K562 (cell line): ENCODE measurements at places on chromosomes 13 and 19. TPM values are rescaled to one million over a fixed set of nuclear protein-coding genes. Genes with fewer than 3 reads are reported as not detected.

Gene TMEM255B
- 0.72 and 0.75 TPM in 2 replicates for total RNA-seq

Gene C1QTNF9
- total RNA-seq = not detected in 2 replicates

Gene ZNF793
- 0.02 TPM in 1 of 2 replicates, not detected in the other for total RNA-seq

Gene RAB20
- total RNA-seq = 7.9 and 8.1 TPM in 2 replicates

Gene ZNF548
- total RNA-seq = 3.8 and 4.5 TPM in 2 replicates

Gene CATSPERD
- not detected in 2 replicates for total RNA-seq

Gene FCAR
- not detected in 2 replicates for total RNA-seq

Gene ZNF69
- total RNA-seq = 2.6 and 4.1 TPM in 2 replicates

Gene TUBB4A
- 6.2 and 7.0 TPM in 2 replicates for total RNA-seq

Gene LACC1
- 0.24 TPM in 1 of 2 replicates, not detected in the other for total RNA-seq

Gene SLITRK1
- total RNA-seq = not detected in 2 replicates

Gene C19orf81
- total RNA-seq = 33.0 and 40.2 TPM in 2 replicates

Gene SLITRK6
- total RNA-seq = not detected in 2 replicates

Gene FXYD5
- 250 and 256 TPM in 2 replicates for total RNA-seq

Gene CGB3
- not detected in 2 replicates for total RNA-seq

Gene UTP14C
- 6.0 and 6.1 TPM in 2 replicates for total RNA-seq

Gene C3
- 8.0 and 10.6 TPM in 2 replicates for total RNA-seq

Gene ZFP28
- total RNA-seq = not detected in 2 replicates

Gene CDX2
- 0.04 and 0.11 TPM in 2 replicates for total RNA-seq

Gene SLAIN1
- total RNA-seq = 0.16 and 0.40 TPM in 2 replicates

Gene KLK12
- not detected in 2 replicates for total RNA-seq

Gene VSTM2B
- total RNA-seq = not detected in 2 replicates

Gene APOE
- total RNA-seq = 88.7 and 92.0 TPM in 2 replicates

Gene ITGBL1
- total RNA-seq = 0.20 and 0.33 TPM in 2 replicates

Gene CLIP3
- total RNA-seq = 0.16 and 0.18 TPM in 2 replicates

Gene SIRT2
- 25.3 and 26.0 TPM in 2 replicates for total RNA-seq

Gene SELENOV
- total RNA-seq = 0.09 and 0.20 TPM in 2 replicates

Gene TBXA2R
- 21.0 and 24.0 TPM in 2 replicates for total RNA-seq

Gene SIGLEC9
- 0.22 TPM in 1 of 2 replicates, not detected in the other for total RNA-seq

Gene SIX5
- 15.2 and 17.2 TPM in 2 replicates for total RNA-seq

Gene TMEM145
- 2.8 and 5.5 TPM in 2 replicates for total RNA-seq

Gene N4BP2L1
- total RNA-seq = 0.29 and 0.36 TPM in 2 replicates

Gene ZNF154
- total RNA-seq = 0.07 TPM in 2 replicates

Gene CRTC1
- total RNA-seq = 3.8 and 4.3 TPM in 2 replicates

Gene IZUMO2
- not detected in 2 replicates for total RNA-seq

Gene MCEMP1
- 0.51 and 0.63 TPM in 2 replicates for total RNA-seq

Gene SIGLEC14
- not detected in 2 replicates for total RNA-seq

Gene KANK3
- 0.22 and 0.40 TPM in 2 replicates for total RNA-seq

Gene CCDC122
- total RNA-seq = not detected in 2 replicates

Gene NCAN
- 0.04 and 0.07 TPM in 2 replicates for total RNA-seq

Gene PVR
- 13.3 and 14.5 TPM in 2 replicates for total RNA-seq

Gene CYSLTR2
- total RNA-seq = not detected in 2 replicates

Gene NFKBIB
- total RNA-seq = 33.5 and 34.7 TPM in 2 replicates

Gene CCDC70
- not detected in 2 replicates for total RNA-seq

Gene CYP4F2
- total RNA-seq = 0.22 and 0.51 TPM in 2 replicates
